ENCODE measurements at places on chromosomes 16 and 17.

DNA sequence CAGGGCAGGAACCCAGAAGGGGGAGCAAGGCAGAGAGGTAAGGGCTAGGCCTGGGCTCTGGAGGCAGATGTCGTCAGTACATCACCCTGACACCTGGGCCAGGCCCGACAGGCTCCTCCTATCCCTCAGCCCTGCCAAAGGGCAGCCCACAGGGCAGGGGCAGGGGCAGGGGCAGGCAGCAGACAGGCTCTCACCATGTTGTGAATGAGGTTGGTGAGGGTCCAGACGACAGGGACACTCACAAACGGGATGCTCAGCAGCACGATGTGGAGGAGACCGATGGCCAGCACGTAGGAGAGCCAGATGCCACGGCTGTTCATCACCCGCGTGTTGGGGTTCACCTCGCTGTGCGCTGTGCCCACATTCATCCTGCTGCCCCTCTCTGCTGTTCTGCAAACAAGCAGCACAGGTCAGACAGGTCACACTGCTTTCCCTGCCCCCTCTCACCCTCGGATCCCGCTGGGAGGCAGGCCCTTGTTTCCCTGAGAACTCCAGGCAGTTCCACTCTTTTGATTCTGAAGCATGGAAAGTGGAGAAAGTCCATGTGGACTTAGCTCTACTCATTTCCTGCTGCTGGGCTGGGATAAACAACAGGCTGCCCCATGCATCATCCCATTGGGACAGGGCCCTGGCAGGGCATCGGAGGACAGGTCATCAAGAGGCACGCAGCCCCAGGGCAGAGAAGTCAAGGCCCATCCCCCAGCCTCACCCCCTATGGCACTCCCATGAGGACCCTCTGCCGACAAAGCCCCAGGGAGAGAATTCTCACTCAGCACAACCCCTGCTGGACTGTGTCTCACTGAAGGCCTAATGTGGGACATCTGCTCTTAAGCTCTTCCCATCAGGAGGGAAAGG lies 3.3 kb downstream of the ORMDL3 start:
- no peak for DNase-seq

GRCh38 chr17:45394091-45394490 lies 38.6 kb downstream of the ARHGAP27 start:
- no peak for DNase-seq

GRCh38 chr17:57577751-57578607 lies 167.1 kb downstream of the CCDC182 start:
- peak; percentile 32 for DNase-seq

DNA sequence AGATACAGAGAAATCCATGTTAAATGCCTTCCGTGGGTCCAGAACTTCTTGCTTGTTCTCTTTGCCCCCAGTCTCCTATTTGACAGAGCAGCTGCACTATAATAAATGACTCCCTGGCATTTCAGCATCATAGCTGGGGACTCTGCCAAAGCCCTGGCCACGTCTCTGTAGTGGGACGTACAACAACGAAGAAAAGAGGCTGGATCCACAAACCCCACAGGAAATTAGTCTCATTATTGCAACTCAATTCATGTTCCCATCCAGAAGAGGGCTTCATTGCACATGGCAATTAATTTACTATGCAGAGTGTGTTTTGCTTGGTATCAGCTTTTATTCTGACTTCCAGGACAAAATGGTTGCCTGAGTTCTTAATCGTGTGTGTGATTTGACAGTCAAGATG lies 121.3 kb downstream of the CDH13 start:
- DNase-seq = peak; percentile 20

DNA sequence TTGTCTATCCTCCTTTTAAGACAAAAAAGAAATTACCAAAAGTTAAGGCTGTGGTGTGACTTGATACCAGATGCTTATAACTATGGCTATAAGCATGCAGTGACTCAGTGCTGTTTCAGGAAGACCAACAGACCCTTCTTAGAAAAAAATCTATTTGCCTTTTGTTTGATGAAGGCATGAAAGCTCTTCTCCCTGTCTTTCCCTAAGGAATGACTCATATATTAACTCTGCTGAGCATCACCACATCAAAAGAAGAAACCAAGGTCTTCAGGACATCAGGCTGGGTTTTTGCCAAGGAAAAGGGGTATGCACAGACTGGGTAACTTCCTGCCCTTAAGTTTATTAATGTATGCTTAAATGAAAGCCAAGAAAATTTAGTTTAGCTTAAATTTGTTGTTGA lies 47.1 kb downstream of the VMP1 start:
- peak; percentile 55 for DNase-seq

DNA sequence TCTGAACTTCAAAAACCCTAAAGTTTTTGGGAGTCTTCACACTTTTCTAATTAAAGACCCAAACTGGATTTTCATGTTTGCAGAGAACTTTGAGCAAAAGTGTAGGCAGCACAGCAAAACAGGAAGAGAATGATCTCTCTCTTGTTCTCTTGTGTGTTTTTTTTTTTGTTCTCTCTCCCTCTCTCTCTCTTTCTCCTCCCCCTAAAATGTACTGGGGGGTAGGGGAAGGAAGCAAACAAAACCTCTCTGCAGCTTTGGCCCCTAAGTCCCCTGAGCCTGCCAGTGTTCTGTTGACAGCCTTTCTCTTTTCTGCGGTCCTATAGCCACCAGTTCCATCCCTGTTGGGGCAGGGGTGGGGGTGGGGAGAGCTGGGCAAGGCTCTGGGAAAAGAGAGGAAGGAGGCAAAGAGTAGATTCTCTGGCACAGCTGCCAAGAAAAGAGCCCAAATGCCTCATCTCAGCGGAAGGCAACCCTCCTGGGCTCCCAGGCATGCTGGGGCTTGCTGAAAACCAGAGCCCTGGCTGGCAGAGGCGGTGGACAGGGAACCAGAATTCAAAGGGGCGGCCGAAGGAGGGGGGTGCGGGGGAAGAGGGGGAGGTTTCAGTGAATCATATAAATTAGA lies 295.3 kb downstream of the SOX9 start:
- no peak for DNase-seq

GRCh38 chr16:50526249-50526648 lies 21.9 kb upstream of the NKD1 start:
- DNase-seq = no peak

DNA sequence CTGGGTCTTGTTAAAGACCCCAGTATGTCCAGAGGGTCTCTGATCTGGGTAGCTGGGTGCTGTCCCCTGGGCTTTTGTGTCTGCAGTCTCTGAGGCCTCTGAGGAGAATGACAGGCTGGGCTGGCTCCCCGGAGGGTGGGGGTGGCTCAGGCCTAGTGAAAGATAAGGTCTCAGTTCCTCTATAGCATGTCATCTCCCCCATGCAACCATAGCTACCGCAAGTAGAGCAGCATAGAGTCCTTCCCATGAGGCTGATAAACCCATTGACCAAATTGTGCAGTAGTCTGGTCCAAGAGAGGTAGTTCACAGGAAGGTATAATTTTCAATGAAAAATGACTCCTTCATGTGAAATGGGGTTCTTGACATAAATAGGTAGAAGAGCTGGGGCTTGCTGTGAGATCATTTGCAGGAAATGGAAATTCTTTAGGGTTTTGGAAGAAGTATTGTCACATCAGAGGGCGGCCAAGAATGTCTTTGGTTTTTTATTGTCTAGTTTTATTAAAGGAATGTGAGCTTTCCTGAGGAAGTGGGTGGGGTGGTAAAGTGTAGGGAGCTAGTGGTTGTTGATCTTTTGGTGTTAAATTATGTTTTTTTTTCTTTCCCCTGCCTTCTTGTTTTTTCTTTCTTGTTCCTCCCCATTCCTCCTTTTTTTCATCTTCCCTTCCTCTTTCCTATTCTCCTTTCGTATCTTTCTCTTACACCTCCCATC lies 21.0 kb downstream of the SLC7A6OS start:
- no peak for DNase-seq

DNA sequence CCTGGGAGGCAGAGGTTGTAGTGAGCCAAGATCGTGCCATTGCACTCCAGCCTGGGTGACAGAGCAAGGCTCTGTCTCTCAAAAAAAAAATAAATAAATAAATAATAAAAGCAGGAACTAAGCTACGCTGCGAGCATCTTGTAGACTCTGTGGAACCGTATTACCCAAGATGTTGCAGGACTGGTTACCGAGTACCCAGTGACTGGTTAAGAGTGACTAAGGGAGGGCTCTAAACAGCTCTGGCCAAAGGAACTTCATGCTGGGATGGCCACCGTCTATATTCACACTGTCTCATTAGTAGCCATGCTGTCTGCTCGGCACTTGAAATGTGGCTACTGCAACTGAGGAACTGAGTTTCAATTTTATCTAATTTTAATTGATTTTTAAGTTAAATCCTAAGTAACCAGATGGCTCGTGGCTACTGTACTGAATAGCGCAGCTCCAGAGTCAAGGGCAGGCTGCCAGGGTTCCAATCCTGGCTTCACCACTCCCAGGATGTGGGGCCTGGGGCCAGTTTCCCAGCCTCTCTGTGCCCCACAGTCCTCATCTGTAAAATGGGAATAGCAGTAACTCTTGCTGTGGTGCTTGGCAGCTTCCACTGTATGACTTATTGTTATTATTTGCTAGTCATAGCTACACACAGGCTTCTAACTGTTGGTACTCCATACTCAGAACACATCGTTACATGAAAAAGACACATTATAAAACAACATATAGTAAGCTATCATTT lies 3.0 kb downstream of the NTAN1 start:
- DNase-seq = no peak
